OCI-M1 (cell line): ENCODE measurements at places on chromosomes 7 and 10.

DNA sequence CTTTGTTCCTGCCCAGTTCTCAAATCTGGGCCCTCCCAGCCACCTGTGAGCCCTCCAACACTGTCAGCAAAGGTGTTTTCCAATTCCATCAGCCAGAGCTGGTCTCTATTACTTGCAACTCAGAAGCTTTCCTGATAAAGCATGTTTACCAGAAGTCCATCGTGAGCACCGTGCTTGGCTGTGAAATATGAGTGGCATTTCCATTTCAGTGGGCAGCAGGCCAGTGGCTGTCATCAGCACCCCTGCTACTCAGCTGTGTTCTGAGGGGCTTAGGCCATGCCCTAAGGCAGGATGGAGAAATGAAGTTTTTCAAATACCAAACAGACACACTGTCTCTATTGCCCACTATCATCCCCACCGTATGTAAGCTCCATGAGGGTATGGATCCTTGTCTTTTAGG, 12.7 kb upstream of the BNIP3 start:
- DNase-seq: no peak

DNA sequence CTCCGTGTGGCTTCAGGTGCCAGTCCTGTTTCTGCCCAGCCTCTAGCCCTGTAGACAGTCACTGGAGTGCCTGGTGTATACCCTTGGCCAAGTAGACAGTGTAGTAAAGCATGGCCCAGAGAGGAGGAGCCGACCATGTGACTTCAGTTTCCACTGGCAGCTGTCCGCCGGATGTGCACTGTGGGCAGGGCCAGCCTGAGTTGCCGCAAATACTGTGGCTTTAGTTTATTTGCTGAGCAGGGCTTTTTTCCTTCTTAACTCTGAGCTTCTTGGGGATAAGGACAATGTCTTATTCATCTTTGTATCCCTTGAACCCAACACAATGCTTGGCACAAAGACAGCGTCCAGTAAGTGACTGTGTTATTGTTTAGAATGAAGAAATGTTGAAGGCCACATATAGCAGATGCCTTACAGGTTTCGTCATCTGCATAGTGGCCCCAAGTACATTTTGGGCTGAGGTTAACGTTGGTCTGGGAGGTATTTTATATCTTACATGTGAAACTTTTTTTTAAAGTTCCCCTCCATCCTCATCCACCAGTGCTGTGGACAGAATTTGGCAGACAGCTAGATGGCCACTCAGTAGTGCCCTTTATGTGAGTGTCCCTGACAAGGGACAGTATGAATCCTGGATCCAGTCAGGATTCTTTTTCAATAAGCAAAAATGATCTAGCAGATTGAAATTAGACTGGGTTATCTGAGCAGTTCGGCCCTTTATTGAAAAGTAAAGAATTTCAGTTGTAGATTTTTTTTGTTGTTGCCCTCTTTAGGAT, 40.6 kb downstream of the CYP17A1 start:
- DNase-seq: no peak

DNA sequence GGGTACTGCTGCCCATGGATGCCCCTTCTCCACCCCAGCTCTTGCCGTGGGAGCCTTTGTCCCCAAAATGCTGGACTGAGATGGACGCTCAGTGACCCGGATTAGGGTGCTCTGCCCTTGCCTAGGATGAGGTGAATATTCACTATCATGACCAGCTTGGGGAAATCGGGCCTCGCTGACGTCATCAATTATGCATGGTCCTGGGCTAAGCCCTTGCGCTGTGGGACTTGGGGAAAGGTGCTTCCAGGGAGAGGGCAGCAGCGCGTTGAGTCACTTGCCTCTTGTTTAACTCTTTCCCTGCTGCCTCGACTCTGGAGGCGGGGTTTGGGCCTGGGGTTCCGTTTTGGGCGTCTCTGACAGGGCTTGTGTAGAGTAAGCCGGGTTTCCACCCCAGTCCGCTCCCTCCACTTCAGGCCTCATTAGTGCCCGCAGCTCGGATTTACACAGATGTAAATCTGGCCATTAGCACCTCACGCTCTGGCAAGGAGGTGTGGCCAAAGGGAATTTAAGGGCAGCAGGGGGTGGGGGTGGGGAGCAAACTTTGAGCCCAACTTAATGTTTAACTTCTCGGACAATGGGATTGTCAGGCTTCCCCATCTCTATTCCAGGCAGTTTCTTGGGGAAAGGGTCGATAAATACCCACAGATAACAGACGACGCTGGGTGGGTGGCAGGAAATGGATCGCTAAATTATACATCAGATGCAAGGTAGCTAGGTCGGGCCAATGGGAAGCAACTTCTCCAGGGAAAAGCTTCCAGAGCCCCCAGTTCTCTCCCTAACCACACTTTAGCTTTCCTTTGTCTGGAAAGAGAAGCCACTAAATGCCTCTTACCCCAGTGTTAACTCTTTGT, 51.3 kb upstream of the TCF7L2 start:
- DNase-seq: no peak

DNA sequence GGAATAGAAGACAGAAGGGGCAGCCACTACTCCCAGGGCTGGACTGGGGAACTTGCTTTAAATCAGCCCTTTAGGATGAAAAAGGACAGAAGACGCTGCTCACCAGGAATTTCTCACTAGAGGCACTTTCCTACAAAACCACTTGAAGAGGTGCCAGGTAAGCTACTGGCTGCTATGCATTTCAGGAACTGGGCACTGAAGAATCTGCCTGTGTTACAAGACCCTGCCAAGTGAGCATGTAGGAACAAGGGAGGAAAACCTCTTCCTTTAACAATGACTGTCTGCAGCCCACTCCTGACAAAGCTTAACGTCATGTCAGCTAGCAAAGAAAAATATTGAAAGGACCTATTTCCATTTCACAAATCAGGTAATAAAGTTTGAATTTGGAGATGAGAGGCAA, 5.8 kb upstream of the AGMO start:
- no peak for DNase-seq

DNA sequence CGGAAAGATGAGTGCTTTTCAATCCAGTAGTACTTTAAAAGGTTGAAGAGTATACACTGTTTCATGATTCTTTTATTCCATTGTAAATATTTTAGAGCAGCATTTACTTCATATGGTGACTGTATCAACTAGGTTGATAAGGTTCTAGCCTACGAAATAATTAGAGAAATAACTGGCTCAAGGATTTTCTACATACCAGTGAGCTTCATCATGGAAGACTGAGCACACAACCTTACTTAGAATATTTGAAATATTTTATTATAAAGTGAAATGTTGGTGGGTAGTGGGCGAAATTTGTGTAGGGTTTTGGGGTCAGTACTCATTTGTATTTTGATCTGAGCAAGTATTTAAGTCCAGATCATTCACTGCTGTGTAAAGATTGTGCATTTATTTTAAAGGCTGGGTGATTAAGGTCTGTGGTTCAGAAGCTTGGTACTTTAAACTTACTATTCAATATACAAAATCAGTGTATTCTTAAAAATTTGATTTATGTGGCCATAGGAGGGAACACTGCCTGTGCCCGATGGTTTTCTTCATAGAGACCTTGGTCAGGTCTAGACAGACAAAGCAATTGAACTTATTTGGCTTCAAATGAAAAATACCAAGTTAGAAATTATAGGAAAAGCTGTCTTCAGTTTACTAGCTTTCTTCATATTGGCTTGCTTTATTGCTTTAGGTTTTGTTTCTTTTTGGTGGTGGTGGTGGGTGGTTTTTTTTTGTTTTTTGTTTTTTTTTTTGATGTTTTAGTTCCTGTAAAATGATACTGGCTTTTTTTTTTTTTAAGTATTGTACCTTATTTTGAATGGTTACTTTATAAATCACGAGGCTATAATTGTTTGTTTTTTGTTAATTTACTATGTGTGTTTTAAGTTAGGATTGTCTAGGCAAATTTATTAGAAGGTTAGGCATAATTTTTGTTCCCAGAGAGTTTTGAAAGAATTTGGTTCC, 3.0 kb downstream of the KMT2E start:
- no peak for DNase-seq

- DNase-seq: no peak
Measured at GRCh38 chr7:114175125-114175524, 239.5 kb upstream of the FOXP2 start.

- DNase-seq: no peak
Measured at GRCh38 chr7:76515999-76516443, 5.7 kb downstream of the UPK3B start.

DNA sequence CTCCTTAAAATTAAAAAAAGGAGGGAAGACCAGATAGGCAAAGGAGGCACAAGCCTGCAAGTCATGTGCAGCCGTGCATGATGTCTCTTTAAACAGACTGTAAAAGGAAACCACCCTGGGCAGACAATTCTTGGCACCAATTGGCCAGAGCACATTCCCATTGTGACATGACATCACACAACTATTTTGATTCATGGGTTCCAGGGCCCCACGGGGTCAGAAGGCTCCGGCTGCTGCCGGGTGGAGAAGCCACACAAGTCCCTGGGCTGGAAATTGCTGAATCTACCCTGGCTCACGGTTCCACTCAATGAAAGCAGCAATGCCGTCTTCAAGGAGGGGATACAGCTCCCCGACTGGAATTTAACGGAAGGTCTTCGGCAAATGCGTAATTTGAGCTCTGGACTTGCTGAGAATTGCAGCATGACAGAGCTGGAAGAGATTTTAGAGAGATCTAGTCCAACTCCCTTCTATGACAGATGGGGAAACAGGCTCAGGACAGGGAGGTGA, 140.5 kb downstream of the PRKAG2 start:
- no peak for DNase-seq

GRCh38 chr10:119502209-119502608, 40.3 kb downstream of the RGS10 start:
- no peak for DNase-seq

- no peak for DNase-seq
Measured at GRCh38 chr7:35513828-35514227, 181.1 kb downstream of the HERPUD2 start.
